ENCODE measurements at places on chromosomes 7 and 10.

DNA sequence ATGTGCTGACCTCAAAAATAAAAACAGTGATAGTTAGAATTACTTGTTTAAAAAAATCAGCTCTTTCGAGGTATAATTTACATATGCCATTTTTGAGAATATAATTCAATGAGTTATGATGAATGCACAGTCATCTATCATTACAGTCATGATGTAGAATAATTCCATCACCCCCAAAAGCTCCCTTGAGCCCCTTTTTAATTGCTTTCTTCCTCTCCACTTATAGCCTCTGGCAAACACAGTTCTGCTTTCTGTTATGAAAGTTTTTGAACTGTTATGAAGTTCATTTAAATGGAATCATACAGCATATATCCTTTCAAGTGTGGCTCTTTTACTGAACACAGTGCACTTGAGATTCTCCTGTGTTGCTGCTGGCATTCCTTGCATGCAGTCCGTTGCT, 41.4 kb downstream of the PRTFDC1 start:
- no peak for DNase-seq

- no peak for DNase-seq
Observed at GRCh38 chr7:16514271-16514670, 12.4 kb upstream of the LRRC72 start.

DNA sequence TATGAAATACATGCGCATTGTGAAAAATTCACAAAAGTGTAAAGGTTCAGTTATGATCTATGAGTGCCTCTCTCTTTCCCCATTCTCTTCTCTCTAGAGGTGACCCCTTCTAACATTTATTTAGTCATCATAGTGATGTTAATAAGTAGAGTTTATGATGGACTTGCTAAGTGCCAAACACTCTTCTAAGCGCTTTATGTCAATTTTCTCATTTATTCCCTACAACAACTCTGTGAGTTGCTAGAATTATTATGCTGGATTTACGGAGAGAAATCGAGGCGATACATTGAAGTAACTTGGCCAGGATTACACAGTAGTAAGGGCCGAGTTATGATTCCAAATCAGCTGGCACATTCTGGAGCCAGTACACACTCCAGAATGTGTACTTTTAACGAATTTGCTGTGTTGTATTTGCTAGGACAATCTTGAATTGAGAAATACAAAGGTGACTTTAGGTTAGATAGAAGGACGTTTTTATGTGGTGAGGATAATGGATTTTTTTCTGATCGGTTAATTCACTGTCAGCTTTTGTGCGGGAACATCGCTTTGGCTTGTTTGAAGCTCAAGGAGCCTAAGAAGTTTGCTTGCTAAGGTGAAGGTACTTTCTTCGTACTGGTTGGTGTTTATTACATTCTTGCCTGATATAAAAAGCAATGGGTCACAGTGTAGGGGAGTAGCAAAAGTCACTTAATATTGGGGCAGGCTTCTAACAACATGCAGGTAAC, 1.4 kb downstream of the ATRNL1 start:
- no peak for DNase-seq

GRCh38 chr7:97075928-97076327, 41.6 kb upstream of the SDHAF3 start:
- no peak for DNase-seq

- no peak for DNase-seq
Observed at GRCh38 chr10:10855151-10855581, 162.5 kb upstream of the CELF2 start.

DNA sequence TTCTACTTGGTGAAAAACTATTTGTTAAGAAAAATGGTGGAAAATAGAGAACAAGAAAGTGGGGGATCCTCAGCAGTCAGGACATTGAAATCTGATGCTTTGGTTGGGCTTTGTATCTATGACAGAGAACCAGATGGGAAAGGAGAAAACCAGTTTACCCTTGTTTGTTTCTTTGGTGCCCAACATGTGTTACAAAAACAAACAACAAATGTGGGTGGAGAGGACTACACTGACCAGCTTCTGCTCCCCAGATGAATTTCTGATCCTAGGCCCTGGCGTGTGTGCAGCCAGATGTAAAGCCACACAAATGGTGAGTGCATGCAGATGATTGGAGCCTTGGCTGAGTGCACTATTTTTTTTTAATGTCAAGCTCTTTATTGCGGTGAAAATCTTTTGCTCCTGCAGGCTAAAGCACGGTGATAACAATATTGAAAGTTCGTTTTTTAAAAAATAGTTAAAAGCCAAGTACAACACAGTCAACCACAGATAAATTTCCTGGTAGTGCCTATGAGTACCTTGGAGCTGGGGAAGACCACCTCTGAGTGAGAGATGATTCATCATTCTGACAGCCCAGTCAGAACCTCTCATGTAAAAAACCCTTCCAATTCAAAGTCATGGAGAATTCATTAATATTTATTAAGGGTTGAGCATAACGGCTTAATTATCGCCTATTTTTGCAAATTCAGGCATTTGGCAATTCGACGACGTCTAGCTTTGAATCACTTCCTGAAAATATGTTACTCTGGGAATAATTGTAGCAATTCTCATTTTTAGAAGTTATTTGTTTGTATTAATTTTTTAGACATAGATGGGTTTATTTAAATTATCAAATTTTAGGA, 163.7 kb downstream of the AGMO start:
- DNase-seq, result no peak

DNA sequence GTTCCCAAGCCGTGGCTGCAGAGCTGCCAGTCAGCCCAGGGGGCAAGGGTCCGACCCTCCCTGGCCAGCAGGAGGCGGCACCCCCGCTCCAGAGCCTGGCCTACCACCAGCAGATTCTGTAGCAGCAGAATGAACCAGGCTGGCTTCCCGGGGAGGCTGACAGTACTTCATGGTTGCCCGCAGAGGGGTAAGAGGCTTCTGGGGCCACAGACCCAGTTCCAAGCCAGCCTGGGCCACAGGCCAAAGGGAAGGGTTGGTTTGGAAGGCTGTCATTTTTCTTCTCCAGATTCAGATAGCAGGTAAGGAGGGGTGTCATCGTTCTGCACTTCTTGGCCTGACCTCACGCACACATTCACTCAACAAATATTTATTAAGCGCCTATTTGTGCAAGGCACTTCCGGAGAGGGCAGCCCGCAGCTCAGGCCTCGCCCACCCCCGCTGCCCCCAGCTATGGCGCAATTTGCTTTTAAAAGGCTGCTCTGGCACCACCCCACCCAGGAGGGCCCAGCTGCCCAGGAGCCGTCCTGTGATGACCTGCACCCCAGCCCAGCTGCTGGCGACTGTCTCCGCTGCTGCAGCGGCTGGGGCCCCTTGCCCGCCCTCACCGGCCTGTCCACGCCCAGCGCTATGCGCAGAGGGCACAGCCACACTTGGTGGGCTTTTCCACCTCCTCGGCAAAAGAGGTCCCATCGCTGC, 168.5 kb downstream of the LCOR start:
- DNase-seq, result no peak

DNA sequence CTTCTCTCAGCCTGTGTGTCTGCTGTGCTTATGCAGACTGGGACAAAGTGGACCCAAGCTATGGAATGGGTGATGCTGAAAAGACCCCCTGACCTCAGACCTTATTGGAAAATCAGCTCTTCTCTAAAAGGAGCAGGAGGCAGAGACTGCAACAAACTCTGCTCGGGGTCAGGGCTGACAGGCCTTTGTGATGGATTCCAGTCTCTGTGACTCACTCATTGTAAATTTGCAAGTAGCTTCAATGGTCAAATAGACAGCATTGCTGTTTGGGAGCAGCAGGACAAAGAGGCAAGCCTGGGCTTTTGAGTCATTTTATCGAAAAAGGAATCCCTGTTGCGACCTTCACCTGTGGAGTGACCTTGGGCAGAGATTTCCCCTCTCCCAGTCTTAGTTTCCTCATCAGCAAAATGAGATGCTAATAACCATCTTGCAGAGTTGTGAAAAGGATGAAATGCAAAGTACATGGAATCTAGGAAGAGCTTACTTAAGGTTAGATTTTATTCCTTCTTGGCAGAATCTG, 26.1 kb upstream of the GPR26 start:
- no peak for DNase-seq

DNA sequence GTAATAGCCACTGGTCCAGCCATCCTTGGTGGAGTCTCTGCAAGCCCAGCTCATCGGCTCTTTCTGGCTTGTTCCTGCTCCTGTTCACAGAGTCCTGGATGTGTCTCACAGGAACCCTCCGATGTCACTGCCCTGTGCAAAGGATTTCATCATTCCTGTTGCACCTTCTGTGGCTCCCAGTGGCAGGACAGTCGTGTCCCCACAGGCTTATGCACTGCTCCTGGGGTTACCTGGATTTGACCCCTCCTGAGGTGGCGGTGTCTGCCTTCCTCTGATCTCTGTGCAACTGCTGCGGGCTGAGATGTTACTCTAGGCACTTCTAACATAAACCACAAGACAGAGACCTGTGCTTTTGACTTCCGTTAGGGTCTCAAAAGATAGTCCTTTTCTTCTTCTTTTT, 30.6 kb downstream of the APBB1IP start:
- no peak for DNase-seq

- DNase-seq, result no peak
Observed at GRCh38 chr10:88042160-88043100, 179.0 kb downstream of the PTEN start.

- DNase-seq, result no peak
Observed at GRCh38 chr10:29648114-29648982, 13.6 kb upstream of the SVIL start.

DNA sequence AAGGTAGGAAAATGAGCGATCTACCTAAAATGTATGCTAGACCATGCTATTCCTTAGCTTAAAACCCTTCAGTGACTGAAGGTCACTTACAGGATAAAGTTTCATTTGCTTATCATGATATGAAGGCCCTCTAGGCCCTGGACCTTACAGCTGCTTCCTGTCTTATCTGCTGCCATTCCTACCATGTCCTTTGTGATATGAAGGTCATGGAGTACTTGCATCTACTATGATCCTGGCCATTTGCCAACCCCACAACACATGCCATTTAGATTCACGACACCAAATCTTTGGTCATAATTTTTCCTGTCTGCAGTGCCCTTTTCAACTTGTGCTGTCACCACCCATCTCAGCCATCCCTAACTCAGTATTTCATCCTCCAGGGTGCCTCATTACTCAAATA, 181.8 kb upstream of the MDFIC start:
- DNase-seq, result no peak

DNA sequence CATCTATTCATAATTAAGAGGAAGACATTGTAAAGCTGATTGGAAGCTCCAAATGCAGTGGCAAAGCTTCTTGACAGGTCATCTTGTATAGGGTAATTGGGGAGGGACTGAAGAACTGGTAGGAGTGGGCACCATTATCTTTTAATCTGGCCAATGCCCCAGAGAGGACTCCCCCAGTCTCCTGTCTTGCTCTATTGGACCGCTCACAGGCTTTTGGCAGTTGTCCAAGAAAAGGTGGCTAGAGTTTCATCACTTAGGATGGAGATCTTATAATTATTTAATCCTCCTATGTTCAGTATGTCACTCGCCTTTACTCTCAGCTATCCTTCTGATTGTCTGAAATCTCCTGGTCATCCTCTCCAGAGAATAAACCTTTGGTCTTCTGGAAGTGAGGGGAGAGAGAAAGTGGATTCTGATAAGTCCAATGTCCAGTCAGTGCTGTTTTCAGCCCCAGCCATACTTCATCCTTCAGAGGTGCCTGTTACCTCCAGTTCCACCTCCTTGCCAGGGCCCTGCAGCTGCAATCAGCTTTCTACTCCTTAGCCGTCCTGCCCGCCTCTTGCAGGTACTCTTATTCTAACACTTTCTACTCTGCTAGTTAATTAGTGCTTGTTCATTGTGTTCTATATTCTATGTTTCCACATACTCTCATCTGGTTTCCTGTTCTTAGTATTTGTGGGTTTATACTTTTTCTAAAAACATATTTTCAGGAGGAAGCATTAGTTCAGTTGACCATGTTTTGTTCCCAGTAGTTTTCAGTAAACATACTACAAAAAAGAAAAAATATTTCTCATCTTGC, 241.6 kb downstream of the NSUN6 start:
- DNase-seq, result no peak

DNA sequence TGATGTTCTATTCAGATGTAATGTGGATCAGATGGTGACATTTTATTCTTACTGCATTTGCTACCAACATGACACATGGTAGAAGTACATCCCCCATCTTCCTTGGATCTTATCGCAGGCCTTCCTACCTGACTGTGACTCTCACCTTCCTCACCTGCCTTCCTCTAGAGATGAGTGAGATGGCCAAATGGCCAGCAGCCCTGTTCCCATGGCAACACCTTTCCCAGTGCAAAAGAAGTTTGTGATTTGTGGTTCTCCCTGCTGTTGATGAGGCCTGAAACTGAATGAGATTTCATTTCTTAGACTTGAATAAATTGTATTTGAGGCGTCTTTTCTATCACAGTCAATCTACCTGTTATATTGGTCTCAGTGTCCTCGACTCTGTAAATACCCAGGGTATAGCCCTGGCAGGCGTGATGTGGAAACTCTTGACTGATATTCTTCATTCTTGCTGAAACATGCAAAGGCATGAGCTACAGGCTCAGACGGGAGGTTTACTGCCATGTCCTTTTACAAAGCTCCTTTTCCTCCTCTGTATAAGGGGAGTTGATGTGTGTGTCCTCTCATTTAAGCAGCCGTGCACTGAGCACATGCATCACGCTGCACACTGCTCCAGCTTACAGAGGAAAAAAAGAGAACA, 440.7 kb upstream of the AKR1E2 start:
- no peak for DNase-seq

GRCh38 chr7:32921896-32922295, 30.3 kb upstream of the KBTBD2 start:
- DNase-seq, result no peak

- DNase-seq, result no peak
Observed at GRCh38 chr10:114167985-114168384, 6.0 kb downstream of the CCDC186 start.

GRCh38 chr7:107262857-107263256, 94.1 kb downstream of the HBP1 start:
- DNase-seq, result no peak

DNA sequence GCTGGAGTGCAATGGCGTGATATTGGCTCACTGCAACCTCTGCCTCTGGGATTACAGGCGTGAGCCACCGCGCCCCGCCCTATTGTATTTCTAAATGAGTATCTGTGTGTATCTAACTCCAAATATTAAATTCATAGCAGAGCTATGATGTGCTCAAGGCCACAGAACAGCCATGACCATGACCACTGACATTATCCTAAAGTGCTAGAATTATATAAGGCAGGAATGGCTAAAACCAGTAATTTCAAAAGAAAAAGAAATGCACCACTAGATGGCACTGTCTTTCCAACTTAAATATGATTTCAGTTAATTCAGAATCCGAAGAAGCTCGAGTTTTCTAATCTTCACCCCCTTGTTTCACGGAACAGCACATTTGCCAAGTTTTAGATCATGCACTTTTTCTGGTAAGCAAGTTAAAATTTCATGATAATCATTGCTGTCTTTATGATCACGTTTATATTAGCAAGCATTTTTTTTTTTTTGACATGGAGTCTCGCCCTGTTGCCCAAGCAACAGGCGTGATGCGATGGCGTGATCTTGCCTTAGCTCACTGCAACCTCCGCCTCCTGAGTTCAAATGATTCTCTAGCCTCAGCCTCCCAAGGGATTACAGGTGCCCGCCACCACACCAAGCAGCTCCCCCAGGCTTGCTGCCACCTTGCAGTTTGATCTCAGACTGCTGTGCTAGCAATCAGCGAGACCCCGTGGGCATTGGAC, 65.3 kb downstream of the OR13A1 start:
- peak; percentile 85 for DNase-seq

All from RKO (cell line).